ENCODE measurements at places on chromosomes 11 and 22. TPM values are rescaled to one million over a fixed set of nuclear protein-coding genes. Genes with fewer than 3 reads are reported as not detected.

DNA sequence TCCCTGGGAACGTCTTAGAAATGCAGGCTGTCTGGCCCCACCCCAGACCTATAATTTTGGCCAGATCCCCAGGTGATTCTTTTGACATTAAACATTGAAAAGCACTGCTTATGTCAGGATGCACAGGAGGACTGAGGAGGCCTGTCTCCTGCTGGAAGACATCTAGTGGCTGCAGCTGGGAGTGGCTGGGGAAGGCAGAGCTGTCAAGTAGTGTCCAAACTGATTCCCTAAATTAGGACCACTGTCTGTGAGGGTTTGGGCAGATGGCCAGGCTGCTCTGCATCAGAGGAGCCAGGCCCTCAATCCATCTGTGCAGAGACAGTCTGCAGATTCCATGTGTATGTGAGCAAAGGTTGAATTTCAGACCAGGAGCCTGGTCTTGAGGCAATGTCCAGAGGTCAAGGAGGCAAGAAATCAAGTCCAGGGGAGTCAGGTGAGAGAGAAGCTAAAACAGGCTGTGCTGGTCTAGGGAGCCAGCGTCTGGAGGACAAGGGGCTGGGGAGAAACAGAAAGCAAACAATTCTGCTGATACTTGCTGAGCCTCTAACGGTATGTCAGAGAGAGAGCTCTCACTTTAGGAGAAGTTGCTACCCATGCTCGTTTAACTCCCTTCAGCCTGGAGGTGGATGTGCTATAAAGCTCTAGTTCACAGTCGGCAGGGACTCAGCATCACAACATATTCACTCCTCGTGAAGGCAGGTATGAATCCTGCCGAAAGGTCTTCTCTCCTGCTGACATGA, 15.3 kb upstream of the SYTL2 start:
- DNase-seq = peak; percentile 30

Gene DNAJB7
- not detected for total RNA-seq

DNA sequence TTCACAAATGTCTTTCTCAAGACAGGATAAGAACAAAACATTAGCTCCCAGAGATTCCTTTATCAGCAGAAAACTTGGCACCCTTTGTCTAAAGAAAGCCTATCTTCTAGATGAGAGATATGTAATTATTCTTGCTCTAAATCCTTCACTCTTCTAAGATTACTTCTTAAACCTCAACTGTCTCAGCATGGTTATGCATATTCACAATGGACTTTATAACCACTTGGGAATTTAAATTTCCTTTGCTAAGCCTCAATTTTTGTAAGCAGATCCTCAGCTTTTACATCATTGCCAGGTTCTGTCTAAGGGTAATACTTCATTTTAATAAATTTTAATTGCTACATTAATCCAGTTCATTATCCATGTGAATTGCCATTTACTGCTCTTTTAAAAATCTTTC, 433.6 kb upstream of the DDI1 start:
- DNase-seq = no peak

Gene PPFIA1
- total RNA-seq = 38.3 TPM

Gene YPEL1
- total RNA-seq = 1.9 TPM

DNA sequence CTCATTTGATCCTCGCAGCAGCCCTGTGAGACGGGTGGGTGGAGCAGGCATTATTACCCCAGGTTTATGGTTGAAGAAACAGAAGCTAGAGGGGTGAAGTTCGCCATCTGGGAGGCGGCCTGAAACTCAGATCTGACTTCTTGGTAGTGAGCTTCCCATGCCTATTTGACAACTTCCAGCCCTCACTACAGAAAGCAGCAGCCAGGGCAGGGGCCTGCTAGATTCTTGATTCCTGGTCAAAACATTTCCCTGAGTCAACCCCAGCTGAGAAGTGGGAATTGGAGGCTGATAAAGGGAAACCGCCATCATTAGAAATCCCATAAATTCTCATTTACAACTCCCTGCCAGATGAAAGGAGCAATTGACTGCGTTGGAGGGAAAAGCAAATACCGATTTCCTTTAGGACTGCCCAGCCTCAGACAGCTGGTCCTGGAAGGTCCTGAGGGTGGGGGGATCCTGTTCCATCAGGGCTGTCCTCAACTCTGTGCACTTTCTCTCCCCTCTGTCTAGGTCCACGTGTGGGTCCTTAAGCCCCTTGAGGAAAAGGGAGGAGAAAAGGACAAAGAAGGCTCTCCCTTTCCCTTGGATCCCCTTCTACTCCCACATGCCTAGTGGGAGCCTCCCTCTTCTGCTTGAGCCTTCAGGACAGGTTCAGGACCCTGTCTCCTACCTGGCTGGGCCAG, 10.2 kb upstream of the NECTIN1 start:
- DNase-seq = no peak

Gene SORL1
- 1.5 TPM for total RNA-seq

DNA sequence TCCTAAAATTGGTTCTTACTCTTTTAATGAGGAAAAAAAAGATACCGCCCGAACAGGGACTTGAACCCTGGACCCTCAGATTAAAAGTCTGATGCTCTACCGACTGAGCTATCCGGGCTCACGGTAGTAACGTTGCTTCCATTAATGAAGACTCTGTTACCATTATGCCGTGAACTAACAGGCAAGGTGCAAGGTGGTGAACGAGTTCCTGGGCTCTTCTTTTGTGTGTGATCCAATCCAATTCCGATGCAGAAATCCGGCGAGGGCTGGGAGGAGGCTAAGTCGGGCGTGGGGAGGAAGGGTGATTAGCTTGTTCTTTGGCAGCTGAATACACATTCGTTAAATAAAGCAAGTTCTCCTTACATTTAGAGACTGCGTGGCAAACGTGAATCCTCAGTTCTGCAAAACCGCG, 49.0 kb downstream of the OR4D9 start:
- DNase-seq = peak; percentile 84
